Activated T-cell treated with anti-CD3 and anti-CD28 coated beads for 4 hours (primary cell): ENCODE measurements at places on chromosomes 3 and 15.

DNA sequence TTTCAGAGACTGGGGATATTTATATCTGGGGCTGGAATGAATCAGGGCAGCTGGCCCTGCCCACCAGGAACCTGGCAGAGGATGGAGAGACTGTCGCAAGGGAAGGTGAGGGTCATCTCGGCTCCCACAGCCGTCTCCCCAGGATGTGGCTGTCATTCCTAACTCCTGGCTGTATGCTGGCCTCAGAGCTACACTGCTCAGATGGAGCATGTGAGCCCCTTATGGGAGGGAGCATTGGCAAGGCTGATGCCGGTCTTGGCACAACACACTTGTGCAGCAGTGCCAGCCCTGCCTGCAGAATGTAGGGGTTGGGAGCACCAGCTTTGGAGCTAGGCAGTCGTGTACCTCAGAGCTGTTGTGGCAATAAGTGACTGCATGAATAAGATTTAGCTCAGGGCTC lies 5.2 kb downstream of the RCCD1 start:
- DNase-seq, result no peak

DNA sequence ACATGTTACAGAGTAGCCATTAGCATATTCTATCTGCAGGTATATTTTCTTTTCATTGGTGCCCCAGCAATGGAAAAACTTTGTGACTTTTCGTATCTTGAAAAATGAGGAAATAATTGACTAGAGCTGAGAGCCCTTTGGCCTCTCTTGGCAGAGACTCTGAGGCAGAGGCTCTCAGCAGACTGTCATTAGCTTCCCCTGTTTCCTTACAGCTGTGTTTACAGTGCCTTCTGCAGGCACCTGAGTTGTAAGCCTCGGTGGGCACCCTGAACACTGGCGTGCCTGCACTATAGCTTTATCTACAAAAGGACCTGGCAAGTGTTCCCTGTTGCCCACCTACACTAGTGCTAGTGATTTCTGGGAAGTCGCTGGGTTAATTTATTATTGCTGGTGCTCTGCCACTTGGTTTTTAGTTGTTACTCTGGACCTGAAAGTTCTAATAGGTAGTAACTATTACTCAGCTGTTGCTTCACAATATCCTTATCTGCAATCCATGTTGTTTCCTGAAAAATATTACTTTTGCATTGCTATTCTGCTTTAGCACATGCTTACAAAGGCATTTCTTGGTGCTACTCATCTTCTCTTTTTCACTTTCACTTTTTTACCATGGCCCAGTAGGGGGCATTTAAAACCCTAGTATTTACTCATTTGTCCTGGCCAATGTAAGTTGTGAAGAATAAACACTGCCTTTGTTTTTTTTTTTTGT lies 7.8 kb upstream of the GPR171 start:
- DNase-seq, result no peak

DNA sequence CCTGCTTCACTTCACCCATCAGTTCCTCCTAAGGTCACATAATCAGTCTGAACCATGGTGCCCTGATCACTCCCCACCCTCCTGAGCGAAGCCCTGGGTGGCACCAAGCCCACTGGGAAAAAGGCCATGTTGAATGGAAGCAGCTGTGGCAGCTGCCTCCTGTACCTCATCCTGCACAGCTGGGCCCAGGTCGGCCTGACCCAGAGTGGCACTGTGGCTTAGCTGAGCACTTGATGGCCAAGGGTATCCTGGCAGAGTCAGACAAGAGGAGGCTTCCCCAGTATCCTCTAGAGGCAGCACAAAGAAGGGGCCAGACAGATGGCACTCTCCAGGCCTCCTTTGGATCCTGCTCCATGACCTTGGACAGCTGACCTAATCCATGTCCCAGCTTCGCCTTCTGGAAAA lies 68.4 kb downstream of the TLE3 start:
- DNase-seq, result no peak

DNA sequence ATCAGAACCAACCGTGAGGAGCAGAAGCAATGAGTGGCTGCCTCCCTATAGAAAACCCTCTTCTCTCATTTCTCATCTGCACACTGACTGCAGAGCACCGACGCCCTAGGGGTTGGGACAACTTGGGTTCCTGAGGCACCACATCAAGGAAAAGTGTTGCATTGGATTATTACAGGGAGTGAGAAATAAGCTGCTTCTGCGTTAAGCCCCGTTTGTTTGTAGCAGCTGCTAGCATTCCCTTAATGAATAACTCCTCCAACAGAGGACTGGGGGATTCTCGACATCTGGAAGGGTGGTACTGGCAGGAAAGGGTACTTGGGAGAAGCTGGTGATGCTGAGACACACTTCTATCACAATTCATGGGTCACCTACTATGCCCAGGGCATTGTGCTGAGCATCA lies 25.3 kb upstream of the AGBL1 start:
- no peak for DNase-seq

GRCh38 chr3:8550611-8551010 lies 49.0 kb downstream of the LMCD1 start:
- DNase-seq, result no peak

DNA sequence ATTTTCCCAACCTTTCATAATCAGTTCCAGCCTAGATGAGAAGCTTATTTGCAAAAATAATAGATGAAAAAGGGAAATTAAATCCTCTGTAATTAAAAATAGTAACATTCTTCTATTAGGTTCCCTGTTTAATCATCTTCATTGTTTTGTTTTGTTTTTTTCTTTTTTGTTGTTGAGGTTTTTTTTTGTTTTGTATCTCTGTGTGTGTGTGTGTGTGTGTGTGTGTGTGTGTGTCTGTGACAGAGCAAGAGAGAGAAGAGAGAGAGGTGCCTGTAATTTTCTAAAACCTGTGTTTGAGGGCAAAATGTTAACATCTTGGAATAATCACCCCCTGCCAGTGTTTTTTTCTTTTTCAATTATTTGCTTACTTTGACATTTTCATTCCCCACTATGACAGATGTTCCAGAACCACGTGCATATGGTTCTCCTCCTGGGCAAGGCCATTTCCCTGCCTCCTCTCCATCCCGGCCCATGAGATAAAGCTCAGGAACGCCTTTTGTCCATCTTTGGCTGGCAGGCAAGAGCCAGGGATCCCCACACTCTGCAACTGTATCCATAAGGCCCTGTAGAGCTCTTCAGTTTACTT lies 121.8 kb upstream of the NR2E3 start:
- no peak for DNase-seq

DNA sequence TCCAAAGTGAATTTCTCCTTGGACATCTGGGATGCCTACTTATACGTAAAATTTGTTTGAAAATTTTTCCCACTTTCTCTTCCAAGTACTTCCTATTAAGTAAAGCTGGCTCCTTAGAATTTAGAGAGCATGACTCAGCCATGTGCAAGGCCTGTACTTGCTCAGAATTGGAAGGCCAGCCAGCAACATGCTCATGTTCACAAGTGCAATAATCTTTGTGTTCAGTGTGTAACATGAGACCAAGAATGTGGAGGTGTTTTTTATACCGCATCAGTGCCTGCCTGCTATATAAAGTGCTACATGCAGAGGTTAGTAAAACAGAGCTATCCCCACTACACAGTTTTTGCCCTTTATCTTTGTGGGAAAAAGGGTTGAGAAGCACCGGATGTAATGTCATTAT lies 151.9 kb upstream of the FEZF2 start:
- no peak for DNase-seq

DNA sequence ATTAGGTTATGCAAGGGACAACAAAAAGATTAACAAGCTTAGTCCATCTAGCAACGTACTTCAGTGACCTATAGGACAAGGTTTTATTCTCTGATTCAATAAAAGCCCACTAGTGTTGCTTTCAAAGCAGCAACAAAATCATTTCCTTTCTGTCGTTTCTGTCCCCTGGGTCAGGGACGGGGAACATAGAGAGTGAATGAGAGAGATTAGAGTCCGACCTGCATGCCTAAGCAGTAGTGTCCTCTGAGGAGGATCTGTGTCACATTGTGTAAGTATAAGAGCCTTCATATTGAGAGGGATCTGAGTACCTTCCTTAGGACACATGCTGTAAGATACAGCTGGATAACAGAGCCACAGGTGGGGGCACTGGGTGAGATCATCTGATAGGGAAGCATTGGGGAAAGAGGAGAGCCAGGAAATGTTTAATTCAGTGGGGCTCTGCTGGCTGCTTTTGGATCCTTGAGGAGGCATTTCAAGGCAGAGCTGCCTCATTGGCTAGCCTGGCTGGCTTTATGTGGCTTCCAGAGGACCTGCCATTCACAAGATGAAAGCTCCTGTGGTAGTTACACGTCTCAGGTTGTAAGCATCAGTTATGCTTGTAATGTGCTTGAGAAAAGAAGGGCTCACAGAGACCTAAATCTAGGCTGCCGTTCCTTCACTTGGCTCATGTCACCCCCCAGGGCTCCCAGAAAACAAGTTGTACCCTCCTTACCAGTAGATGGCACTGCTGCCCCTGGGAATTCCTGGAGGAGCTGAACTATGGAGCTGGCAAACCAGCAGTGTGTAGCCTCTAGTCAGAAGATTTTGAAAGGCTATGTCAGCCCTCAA lies 2.7 kb downstream of the TMEM108 start:
- no peak for DNase-seq

- no peak for DNase-seq
Observed at GRCh38 chr3:56919137-56919796, 117.5 kb upstream of the ARHGEF3 start.

DNA sequence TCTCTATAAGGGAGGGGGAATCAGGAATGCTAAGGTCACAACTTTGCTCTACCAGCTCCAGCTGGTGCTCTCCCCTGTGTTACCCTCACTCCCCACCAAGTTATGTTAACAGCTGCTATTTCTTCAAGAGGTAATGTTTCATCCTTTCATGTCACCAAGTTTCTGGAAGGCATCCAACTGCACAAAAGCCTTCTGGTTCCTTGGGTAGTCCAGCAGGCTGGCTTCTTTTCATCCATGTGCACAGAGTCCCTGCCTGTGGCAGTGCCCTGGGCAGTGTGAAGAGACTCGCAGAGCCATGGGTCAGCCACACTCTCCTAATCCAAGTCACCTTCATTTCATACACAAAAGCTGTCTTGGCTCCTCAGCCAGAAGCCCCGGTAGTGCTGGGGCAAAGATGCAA lies 737.5 kb upstream of the LMCD1 start:
- no peak for DNase-seq

DNA sequence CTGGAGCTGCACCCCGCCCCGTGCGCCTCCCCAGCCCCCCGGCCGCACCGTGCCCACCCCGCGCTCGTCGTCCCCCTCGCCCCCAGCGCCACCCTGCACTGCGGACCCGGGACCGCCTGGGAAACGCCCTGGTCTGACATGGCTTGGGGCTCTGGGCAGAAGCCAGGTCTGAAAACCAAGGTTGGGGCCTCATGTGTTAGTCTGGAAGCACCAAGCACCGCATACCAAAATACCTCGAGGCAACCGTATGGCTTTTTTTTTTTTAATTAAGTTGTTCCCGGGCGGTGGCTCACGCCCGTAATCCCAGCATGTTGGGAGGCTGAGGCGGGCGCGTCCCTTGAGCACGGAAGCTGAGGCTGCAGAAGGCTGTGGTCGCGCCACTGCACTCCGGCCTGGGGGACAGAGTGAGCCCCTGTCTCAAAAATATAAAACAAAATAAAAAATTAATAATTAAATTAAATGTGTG lies 91.5 kb upstream of the CHD2 start:
- no peak for DNase-seq

- DNase-seq, result no peak
Observed at GRCh38 chr3:31879365-31879764, 101.7 kb downstream of the OSBPL10 start.

- DNase-seq, result no peak
Observed at GRCh38 chr3:133259767-133260166, 140.1 kb upstream of the BFSP2 start.

- DNase-seq, result no peak
Observed at GRCh38 chr15:101140697-101141065, 111.2 kb downstream of the CHSY1 start.

- DNase-seq, result no peak
Observed at GRCh38 chr3:44252332-44252959, 10.8 kb downstream of the TOPAZ1 start.

DNA sequence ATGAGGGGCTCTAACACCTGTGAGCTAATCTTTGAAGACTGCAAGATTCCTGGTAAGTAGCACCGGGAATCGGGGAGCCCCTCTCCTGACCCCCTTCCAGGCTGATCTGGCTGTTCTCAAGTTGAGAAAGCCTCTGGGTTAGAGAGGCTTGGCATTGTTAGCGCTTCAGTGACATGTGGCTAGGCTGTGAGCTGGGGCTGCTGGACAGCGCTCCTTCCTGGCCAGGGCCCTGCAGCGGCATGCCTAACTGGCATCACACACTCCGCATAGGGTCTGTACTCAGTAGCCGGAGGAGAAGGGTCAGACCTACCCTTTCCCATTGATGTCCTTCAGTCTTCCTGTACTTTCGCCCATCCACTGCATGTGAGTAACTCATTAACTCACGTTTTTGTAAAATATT lies 7.4 kb downstream of the IVD start:
- DNase-seq, result no peak

- DNase-seq, result no peak
Observed at GRCh38 chr15:98043160-98044014, 82.9 kb downstream of the ARRDC4 start.

GRCh38 chr3:113064183-113064582 lies 73.4 kb downstream of the GTPBP8 start:
- DNase-seq, result no peak

GRCh38 chr3:77726517-77726916 lies 686.6 kb downstream of the ROBO2 start:
- DNase-seq, result no peak

DNA sequence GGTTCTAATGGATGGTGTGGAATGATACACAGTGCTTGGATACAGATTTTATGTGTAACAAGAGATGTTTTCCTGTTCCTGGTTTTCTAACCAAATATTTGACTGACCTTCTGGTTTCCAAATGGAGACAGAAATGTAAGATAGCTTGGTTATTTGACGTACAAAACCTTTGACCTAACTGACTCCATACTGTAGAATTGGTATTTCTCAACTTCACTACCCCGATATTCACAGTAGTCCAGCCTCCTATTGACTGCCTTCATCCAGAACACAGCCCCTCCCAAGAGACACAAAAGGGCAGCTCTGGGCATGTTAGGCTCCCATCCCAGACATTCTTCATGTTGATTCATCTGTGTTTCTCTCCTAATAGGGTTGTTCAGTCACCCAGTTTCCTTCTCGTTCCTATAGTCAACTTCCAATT lies 33.4 kb downstream of the MYO1E start:
- DNase-seq, result no peak

DNA sequence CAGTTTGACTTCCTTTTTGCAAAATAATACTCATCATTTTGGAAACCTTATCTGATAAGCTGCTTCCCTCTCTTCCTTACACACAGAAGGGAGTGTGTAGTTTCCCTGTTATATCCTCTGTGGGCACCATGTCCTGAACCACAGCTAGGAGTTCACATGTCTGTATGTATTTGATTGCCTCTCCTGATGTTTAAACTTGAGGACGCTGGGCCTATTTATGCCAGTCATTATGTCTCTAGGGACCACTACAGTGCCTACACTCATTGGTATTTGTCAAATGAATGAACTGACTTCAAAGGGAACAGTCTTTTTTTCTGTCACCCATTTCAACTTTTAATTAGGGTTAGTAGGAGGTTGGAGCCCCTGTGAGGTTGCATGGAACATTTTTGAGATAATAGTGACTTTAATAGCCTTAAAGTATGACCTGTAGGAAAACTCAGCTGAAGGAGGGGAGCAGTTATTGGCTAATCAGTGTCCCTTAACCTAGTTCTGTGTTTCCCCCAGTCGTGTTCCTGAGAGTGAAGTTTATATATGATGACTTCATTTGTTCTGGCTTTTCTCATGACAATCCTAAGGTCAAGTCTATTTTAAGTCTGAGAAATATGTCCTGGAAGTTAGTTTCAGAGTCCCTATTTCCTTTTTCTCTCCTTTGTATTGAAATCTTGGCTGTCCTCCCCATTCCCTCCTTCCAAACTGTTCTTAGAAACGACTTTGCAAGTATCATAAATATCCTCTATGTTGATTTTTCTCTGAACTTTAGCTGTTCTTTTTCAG lies 28.9 kb downstream of the PDE8A start:
- DNase-seq, result no peak

- no peak for DNase-seq
Observed at GRCh38 chr15:57893040-57893439, 172.5 kb downstream of the ALDH1A2 start.
